ENCODE measurements at places on chromosomes 4 and X.

DNA sequence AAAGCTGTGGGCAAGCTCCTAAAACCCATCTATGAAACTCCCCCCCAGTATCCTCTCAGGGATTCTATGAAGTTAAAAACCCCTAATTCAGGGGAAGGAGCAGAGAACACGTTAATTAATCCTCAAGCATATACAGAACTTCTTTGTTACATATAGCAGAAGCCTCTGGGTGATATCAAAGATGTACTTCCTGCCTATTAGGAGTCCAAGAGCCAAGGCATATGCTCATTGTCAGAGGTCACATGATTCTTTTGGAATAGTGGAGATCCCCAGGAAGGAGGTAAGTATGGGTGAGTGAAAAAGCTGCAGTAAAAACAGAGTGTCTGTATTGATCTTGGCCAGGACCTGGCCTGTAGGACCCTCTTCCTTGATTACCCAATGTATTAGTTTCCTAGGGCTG, 2.9 kb upstream of the SPARCL1 start:
- no peak for DNase-seq
- H3K27ac ChIP-seq: peak overlapping the region; percentile 84
- peaks cover 30% of the 10 kb centered on the region for H3K4me1 ChIP-seq
- no peaks in the 10 kb centered on the region for H3K27me3 ChIP-seq
- H3K4me3 ChIP-seq: no peak overlapping the region

- no peaks in the 10 kb centered on the region for H3K27me3 ChIP-seq
- DNase-seq: no peak
- peak overlapping the region; percentile 76 for H3K4me3 ChIP-seq
Measured at GRCh38 chrX:53421125-53421524, 1.3 kb downstream of the SMC1A start.

DNA sequence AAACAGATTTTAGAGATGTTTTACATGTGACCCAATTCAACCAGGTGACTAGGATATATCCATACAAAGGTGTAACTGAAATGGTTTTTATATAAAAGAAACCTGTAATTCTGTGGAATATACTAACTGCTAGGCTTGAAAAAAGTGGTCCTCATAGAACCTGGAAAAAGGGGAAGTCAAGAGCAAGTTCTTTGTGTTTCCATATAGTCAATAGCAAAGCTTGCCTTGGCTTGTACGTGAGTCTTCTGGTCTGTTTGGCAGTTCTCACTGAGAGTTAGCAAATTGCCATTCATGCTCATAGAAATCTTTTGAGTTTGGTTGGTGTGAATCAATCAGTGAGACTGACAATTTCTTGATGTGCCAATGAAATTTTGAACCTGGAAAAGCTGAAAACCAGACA, 79.4 kb upstream of the SMIM10 start:
- H3K4me1 ChIP-seq: peaks cover 13% of the 10 kb centered on the region
- no peak for DNase-seq
- no peaks in the 10 kb centered on the region for H3K27me3 ChIP-seq
- H3K4me3 ChIP-seq: no peak overlapping the region

GRCh38 chr4:91222014-91222413, 1081.8 kb upstream of the GRID2 start:
- H3K4me3 ChIP-seq: no peak overlapping the region
- H3K4me1 ChIP-seq: no peaks in the 10 kb centered on the region
- H3K27ac ChIP-seq: no peak overlapping the region

- no peak overlapping the region for H3K27ac ChIP-seq
- no peaks in the 10 kb centered on the region for H3K36me3 ChIP-seq
- H3K4me3 ChIP-seq: peak overlapping the region; percentile 76
- peaks cover 13% of the 10 kb centered on the region for H3K4me1 ChIP-seq
- no peaks in the 10 kb centered on the region for H3K27me3 ChIP-seq
Measured at GRCh38 chrX:118348186-118348810, 2.4 kb downstream of the WDR44 start.

GRCh38 chr4:149347139-149347538, 468.5 kb downstream of the IQCM start:
- H3K4me3 ChIP-seq: no peak overlapping the region
- no peaks in the 10 kb centered on the region for H3K27me3 ChIP-seq
- no peak overlapping the region for H3K27ac ChIP-seq
- H3K36me3 ChIP-seq: no peaks in the 10 kb centered on the region
- DNase-seq: no peak

- H3K27ac ChIP-seq: peak overlapping the region; percentile 14
Measured at GRCh38 chrX:102154900-102155805, 624 bp downstream of the BEX5 start.

- H3K4me1 ChIP-seq: no peaks in the 10 kb centered on the region
- no peaks in the 10 kb centered on the region for H3K27me3 ChIP-seq
- H3K36me3 ChIP-seq: no peaks in the 10 kb centered on the region
- H3K27ac ChIP-seq: no peak overlapping the region
- DNase-seq: no peak
Measured at GRCh38 chr4:26766141-26766540, 94.5 kb upstream of the STIM2 start.
